ENCODE measurements at places on chromosomes 2 and 18.

- no peak for DNase-seq
Observed at GRCh38 chr18:28114472-28114871, 62.5 kb downstream of the CDH2 start.

DNA sequence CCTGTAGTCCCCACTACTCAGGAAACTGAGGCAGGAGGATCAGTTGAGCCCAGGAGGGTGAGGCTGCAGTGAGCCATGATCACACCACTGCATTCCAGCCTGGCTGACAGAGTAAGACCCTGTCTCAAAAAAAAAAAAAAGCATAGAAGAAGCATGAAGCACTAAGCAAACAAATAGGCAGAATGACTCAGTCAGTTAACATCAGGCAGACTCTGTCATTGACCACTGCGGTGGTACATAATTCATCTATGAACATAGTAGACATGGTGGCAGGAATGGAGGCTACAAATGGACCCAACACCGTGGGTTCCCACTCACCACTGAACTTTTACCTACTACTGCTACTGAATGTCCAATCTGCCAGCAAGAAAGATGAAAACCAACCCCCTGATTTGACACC is 7.6 kb upstream of the ASXL2 start:
- DNase-seq, result no peak

- no peak for DNase-seq
Observed at GRCh38 chr2:206641226-206641625, 1.1 kb upstream of the FAM237A start.

GRCh38 chr2:186036862-186037449 is 298.4 kb downstream of the FSIP2 start:
- DNase-seq, result no peak

- peak; percentile 69 for DNase-seq
Observed at GRCh38 chr2:140376686-140377085, 1596.5 kb upstream of the NXPH2 start.

- no peak for DNase-seq
Observed at GRCh38 chr18:67794521-67794920, 278.0 kb upstream of the DSEL start.

DNA sequence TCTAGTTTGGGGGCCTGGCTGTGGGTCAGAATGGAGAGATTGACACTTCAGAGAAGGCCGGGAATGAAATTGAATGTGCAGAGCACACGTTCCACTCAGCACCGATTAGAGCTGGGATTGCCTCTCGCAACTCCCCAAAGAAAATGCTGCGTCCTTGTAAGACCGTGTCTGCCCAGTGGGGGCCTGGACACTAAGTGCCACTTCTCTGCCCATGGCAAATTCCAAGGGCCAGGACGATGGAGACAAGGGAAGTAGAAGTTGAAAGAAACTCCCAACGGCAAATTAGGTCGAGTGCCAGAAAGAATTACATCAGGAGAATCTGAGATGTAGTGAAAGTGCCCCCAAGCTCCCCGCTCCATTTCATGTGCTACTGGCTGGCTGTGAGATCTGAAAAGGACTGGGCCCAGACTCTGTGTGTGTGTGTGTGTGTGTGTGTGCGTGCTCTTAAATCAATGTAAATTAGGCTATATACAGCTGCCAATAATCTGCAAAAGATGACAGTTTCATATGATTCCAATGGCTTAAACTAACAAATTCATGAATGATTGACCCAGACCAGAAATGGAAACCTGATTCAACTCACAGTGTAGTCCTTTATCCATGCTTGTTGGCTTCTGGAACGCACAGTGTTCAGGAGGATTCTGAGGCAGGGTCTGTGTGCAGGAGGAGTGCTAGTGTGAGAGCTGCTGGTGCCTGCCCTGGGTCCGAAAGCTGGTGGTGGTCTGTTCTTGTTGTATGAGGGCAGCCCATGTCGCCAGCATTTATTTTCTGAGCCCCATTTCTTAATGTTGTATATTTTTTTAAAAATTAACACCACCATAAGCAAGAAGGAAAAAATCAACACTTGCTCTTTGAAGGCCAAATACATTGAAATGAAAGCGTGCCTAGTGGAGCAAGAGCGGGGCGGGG is 234.3 kb downstream of the AGAP1 start:
- DNase-seq, result no peak

GRCh38 chr2:24856791-24857211 is 63.2 kb downstream of the ADCY3 start:
- no peak for DNase-seq

DNA sequence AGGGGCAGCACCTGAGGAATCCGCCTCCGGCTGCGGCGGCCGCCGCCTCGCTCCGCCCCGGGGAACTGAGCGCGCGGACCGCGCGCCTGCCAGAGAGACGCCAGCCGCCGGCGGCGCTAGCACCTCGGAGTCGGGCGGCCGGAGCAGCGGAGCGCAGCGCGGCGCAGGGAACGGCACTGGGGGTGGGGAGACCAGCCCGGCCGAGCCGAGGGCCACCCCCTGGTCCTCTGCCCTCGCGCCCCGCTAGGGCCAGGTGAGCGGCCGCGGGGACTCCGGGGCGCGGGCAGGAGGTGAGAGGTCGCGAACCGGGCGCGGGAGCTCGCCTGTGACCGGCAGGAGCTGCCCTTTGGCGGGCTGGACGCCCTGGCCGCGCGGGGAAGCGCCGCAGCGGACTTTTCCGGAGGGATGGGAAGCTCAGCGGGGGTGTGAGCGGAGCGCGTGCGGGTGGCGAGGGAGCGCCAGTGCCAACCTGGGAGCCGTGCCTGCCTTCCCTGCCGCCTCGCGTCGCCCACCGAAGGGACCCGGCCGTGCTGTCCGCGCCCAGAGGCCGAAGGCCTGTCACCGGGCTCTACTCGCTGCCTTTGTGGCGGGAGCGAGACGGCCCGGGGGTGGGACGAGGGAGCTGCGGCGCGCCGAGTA is at the start of gene GREB1L:
GREB1L (plus strand) TSS at position 92 of the 639 bp plus-strand sequence. CDS start 141,287 bp downstream, outside the sequence.
- peak; percentile 14 for DNase-seq

DNA sequence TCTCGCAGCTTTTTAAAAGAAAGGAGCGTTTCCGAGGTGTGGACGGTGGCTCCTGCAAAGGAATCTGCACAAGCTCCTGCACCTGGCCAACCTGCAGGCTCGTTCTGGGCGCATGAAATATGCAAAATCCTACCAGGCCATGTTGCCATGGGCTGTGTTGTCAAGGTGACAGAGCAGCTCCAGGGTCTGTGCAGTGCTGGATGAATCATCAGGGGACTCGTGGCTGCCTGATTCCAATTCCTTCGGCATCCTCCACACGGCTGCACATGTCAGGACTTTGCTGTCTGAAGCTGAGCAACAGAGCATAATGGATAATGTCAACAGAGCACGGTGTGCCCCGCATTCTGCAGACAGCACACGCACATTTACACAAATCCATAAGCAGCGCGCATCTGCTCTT is 120.5 kb downstream of the EIPR1 start:
- DNase-seq, result no peak

DNA sequence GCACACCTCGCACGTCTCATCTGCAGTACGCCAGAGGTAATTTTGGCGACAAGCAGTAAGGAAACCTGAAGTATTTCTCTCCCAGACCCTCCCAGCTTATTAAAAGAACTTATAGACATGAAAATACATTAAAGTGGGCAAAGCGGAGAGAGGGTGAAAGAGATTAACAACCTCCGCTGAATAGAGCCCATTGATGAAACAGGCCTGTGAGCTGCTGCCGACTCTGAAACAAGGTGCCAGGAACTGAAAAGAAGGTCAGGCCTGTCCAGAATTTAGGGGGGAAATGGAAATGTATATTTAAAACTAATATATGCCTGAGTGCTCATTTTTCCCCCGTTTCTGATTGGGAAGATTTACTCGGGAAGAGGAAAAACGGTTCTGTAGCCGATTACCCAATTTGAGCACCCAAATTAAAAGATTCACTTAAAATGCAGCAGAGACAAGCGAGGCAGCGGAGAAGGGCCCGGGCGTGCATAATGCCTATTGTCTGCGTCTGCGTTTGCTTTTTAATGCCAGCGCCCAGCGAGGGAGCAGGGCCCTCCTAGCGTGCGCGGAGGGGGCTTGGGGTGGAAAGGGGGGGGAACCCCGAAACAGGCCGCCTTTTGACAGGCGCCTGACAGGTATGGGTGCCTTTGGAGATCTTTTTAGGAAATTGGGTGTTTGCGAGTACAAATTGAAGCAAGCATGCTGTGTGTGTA is 316.2 kb downstream of the GBX2 start:
- DNase-seq, result no peak

DNA sequence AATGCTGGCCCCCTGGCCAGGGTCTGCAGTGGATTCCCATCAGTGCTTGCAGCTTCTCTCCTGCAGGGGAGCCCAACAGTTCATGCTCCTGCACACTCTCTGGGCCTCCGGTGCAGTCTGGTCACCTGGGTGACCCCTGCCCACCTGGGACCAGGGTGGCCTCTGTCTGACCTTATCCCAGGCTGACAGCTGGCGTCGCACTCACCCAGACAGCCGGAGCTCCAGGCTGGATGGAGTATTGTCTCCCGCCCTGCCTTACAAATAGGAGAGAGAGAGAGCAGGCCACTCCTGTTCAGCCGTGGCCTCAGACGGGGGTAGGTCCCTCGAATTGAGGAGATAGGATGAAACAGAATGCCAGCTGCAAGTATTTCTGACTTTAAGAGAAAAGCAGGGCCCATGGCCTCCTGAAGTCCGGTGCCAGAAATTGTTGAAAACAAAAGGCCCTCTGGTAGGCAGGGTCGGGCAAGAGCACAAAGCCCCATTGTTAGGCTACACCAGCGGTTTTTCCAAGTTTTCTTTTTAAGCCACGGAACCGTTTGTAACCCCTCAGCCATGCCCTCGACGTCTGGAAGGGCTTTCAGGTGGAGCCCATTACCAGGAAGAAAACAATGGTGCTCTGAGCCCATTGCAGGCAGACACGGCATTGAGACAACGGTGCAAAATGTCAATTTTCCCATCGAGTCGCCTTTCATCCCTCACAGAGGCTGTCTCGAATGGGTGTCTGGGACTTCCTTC is 258.4 kb downstream of the BCL11A start:
- DNase-seq, result peak; percentile 69

DNA sequence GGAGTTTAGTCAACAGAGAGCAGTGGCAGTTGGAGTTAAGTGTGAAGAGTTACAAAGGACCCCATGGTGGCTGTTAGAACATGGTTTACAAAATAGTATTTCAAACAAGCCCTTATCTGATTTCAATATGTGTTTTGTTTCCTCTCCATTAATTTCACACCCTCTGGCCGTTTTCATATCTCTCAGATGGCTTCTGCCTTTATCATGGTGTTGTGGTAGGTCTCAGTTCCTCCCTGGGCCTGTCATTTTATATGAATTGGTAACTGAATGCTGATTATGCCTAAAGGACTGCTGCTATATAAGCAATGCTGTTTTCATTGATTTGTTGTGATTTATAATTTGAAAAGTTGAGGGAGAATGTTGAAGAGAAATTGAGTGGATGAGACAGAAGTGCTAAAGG is 686.7 kb downstream of the NYAP2 start:
- DNase-seq, result peak; percentile 10

- DNase-seq, result no peak
Observed at GRCh38 chr18:22790545-22791309, 142.4 kb upstream of the RBBP8 start.

GRCh38 chr2:95074663-95075439 is 46.8 kb downstream of the MRPS5 start:
- no peak for DNase-seq

DNA sequence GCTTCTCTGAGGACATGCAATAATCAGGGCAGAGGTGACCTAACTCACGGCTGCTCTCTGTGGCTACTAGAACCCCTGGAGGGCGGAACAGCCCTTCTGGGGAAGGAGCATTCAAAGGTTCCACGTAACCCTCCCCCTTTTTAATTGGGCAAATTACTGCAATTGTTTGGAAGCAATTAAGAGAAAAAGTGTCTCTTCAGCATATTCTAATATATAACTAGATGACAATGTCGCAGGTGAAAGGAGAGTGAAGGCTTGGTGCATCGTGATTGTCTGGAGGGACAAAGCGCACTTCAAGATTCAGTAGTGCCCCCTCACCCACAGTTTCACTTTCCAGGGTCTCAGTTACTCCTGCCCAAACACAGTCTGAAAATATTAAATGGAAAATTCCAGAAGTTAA is 720.8 kb downstream of the DCDC2C start:
- no peak for DNase-seq

DNA sequence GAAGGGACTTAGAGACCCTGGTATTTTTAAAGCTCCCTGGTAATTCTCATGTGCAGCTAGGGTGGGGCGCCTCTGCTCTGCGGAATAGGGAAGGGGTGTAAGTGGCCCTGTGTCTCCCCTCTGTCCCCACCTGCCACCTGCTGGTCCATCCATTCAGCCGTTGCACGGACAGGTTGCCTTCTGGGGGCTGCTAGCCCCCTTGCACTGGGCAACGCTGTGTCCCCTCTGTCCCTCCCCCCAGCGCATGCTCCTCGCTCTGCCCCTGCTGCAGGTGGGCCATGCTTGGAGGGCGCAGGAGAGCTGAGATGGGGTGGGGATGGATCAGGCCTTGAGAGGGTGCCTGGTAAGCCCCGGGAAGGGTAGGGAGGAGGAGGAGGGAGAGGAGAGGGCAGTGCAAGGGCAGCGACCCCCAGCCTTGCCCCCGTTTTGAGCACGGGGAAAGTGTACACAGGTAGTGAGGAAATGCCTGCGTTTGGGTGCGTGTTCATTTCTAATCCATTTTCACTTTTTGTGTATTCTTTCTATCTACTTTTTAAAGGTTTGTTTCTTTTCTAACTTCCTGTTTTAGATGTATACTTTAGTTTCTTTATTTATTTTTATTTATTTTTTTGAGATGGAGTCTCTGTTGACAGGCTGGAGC is 23.9 kb downstream of the RRM2 start:
- no peak for DNase-seq

DNA sequence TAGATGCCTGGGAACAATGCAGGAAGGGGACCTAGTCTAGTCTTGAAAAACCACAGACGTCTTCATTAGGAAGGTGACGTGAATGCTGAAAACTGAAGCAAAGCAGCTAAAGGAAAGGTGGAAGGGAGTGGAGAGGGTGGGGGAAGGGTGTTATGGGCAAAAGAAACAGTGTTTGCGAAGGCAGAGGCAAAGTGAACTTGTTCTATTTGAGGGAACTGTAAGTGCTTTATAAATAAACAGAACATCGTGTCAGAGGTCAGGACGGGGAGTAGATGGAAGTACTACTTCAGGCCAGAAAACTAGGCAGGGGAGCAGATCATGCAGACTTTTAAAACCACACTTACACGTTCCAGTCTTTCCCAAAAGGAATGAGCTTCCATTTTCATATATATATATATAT is 57.8 kb downstream of the FASTKD2 start:
- no peak for DNase-seq

GRCh38 chr2:115294999-115295398 is 852.6 kb downstream of the DPP10 start:
- DNase-seq, result peak; percentile 3

- DNase-seq, result no peak
Observed at GRCh38 chr2:102037681-102038080, 45.9 kb downstream of the IL1R2 start.

GRCh38 chr2:129281791-129282530 is 697.5 kb upstream of the RAB6C start:
- DNase-seq, result no peak

DNA sequence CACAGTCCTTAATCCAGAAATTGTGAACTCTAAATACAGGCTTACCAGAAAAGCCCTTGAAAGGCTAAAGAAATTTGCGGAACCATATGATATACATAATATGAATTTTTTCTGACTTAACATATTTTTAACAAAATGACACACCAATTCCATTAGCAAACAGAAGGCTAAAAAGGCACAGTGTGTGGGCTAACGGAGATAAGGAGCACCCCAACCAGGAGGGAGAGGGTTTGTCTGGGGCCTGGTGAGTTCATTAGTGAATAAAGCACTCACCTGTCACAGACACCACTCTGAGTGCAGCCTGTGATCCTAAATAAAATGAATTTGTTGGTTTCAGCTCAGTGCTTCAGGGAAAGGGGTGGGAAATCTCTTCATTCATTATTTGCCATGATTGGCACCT is 2.7 kb upstream of the FECH start:
- no peak for DNase-seq

GRCh38 chr2:225040142-225040541 is 2.1 kb downstream of the DOCK10 start:
- DNase-seq, result no peak
